Mucosa of gallbladder (tissue), 1 donor: ENCODE measurements at places on chromosomes 3 and 15.
A peak's percentile ranks its signal among the peaks of the same experiment; 100 is the strongest.

DNA sequence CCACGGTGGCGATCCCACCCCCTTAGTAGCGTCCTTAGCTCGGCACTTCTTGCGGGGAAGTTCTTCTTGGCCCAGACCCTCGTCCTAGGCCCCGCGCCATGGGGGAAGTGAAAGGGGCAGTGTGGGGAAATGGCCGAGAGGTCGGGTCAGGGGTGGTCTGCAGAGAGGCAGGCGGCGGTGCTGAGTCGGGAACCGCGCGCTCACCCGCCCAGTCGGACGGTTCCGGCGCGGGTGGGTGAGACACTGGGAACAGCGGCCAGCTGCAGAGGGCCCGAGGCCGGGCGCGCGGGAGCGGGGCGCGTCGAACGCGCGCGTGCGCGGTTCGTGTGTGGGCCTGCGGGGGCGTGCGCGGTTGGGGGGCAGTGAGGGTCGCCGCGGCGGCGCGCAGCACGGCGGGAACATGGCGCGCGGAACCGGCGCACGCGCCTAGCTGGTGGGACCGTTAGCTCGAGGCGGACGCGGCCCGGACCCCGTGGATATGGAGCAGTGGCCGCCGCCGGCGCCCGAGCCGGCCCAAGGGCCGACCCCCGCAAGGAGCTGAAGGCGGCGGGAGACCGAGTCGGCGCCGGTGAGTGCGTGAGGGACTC is 246.9 kb downstream of the GOLGA6L6 start:
- DNase-seq: no peak

GRCh38 chr15:73927476-73928240 is 1.4 kb downstream of the LOXL1 start:
- peak; percentile 59 for DNase-seq

- no peak for DNase-seq
Observed at GRCh38 chr3:66068255-66068654, 29.5 kb upstream of the MAGI1 start.

DNA sequence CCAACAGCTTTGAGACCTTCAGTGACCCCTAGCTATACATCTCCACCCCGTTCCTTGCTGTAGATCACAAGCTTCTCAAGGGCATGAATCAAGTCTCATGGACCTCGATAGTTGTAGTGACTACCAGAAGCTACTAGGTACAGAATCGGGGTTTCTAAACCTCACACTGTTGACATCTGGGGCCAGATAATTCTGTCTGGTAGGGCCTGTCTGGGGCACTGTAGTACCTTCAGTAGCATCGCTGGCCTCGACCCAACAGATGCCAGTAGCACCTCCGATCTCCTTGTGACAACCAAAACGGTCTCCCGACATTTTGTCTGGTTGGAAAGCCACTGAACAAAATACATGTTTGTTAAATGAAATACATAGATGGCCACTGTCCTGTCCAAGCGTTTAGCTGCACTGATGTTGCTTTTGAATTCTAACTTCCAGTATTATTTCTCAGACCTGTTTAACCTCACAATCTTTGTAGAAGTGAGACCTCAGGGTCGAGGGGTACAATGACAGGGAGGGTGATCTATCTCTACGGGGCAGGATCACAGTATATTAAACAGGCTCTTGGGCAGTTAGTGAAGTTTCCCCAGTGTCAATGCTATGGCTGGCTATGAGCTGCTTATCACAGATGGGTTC is 262.5 kb upstream of the IGF1R start:
- no peak for DNase-seq

DNA sequence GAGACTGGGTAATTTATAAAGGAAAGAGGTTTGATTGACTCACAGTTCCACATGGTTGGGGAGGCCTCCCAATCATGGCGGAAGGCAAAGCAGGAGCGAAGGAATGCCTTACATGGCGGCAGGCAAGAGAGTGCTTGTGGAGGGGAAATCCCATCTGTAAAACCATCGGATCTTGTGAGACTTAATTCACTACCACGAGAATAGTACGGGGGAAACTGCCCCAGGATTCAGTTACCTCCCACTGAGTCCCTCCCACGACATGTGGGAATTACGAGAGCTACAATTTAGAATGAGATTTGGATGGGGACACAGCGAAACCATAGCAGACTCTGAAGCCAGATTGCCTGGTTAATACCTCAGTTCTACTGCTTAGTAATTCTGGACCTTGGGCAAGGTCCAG is 67.8 kb downstream of the THSD4 start:
- DNase-seq: no peak

- DNase-seq: no peak
Observed at GRCh38 chr15:85071061-85071460, 89.4 kb downstream of the PDE8A start.

GRCh38 chr3:107987036-107987939 is 103.5 kb downstream of the CD47 start:
- DNase-seq: peak; percentile 85

- peak; percentile 40 for DNase-seq
Observed at GRCh38 chr3:124772081-124772831, 42.0 kb downstream of the UMPS start.

GRCh38 chr3:150495149-150495548 is 51.1 kb downstream of the SERP1 start:
- DNase-seq: no peak

DNA sequence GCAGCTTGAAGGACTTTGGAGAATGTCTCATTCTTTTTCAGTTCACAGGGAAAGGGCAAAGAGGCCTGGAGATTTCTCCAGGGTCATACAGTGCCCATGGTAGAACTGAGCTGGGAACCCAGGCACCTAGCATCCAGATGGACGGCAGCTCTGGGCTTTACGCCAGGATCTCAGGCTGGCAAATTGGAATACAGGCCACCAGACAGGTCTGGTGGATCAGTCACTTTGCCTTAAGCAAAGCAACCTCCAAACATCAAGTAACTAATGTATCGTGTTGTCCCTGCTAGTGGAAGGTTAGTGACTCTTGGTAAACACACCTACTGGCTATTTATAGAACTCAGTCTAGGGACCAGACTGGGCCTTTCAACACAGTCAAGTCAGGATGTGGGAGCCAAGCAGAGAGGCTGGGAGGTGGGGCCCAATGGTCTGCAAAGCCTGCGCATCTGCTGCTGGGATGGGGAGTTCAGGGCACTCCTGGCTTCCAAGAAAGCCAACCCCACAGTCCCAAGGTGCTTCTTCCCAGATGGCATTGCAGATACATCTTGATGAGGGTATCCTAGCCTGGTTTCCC is 30.2 kb downstream of the RPLP1 start:
- no peak for DNase-seq

DNA sequence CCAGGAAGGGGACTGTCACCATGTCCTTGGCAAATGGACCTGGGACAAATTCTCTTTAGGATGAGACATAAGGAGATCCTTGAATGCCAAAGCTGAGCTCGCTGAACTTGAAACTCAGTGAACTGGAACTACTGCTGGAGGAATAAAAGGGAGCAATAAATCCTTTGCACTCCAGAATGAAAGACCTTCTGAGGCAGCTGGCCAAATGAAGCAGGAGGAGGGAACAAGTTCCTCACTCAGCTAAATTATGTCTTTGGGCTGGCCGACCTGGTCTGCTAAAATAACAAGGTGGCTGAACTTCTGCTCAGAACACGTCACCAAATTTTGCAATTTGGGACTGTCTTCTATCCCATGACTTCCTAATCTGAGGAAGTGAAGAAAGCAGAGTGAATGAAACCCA is 314.7 kb downstream of the LPP start:
- DNase-seq: no peak

DNA sequence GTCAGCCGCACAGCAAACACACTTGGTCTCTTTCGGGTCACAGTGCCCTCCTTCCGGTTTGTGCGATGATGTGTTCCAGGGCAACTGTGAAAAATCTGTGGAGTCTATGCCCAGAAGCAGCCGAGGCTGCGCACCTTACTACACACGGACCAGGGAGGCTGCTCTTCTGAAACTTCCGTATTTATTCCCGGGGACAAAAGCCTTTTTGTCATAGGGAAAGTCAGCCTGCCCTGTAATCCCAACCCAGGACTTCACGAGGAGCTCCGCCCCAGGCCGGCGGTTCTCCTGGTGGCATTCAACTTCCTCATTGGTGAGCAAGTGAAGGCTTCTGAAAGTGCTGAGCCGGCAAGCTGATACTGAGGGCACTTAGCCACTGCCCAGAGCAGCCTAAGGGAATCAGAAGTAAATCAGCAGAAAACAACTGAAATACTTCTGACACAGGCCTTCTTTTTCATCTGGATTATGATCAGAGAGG is 126.5 kb downstream of the FMN1 start:
- peak; percentile 86 for DNase-seq

- no peak for DNase-seq
Observed at GRCh38 chr3:138937690-138938055, 9.3 kb downstream of the FOXL2 start.

GRCh38 chr3:64995857-64996551 is 308.2 kb upstream of the ADAMTS9 start:
- no peak for DNase-seq

- no peak for DNase-seq
Observed at GRCh38 chr15:80317389-80318182, 65.6 kb upstream of the CTXND1 start.

- peak; percentile 94 for DNase-seq
Observed at GRCh38 chr3:141368062-141368924, at the start of gene ZBTB38. Gene ZBTB38, plus strand, starts transcription at chr3:141368504. Its CDS starts 73,885 bp downstream, at chr3:141442389.

- peak; percentile 41 for DNase-seq
Observed at GRCh38 chr3:97232393-97233034, 418.1 kb downstream of the EPHA6 start.

- no peak for DNase-seq
Observed at GRCh38 chr3:67018789-67019526, 20.9 kb downstream of the KBTBD8 start.

DNA sequence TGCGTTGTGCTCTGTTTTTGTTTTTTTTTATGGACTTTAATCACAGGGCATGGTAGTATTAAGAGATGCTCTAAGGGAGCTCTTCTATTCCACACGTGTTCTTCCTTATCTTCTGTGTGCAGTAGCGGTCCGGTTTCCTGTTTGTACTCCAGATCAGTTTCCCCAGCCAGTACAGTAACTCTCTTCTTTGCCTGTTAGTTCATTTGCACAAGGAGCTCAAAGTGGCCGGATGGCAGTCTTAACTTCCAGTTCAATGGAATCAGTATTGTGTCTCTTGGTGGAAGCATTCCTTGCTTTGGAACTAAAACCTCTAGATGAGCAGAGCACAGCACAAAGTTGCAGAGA is 122.0 kb downstream of the KLF13 start:
- DNase-seq: no peak

- no peak for DNase-seq
Observed at GRCh38 chr3:155110996-155111901, 31.1 kb downstream of the MME start.

- no peak for DNase-seq
Observed at GRCh38 chr15:37698679-37699078, 235.8 kb upstream of the TMCO5A start.
